ENCODE measurements at places on chromosomes 7 and 10. TPM values are rescaled to one million over a fixed set of nuclear protein-coding genes. Genes with fewer than 3 reads are reported as not detected.
A peak's percentile ranks its signal among the peaks of the same experiment; 100 is the strongest.

GRCh38 chr10:71262027-71262426, 49.7 kb downstream of the UNC5B start:
- H3K27me3 ChIP-seq = peaks cover 1% of the 10 kb centered on the region
- H3K36me3 ChIP-seq = no peaks in the 10 kb centered on the region
- no peak overlapping the region for H3K27ac ChIP-seq
- peaks cover 30% of the 10 kb centered on the region for H3K4me1 ChIP-seq

DNA sequence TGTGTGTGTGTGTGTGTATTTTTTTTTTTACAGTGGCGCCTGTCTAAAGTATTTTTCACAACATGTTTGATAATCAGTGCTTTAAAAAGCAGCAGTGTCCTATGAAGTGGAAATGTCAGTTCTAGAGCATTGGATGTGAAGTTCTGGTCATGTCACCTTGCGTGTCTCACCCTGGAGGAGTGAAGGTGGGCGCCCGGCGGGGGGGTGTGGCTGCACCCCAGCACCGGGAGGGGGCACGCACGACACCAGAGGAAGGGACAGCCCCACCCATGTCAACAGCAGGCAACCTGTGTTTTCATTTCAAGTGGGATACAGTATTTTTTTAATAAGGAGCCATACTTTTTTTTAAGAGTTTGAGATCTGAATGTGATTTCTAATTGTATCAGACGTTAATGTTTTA, 4.5 kb upstream of the AP5Z1 start:
- H3K27ac ChIP-seq = peak overlapping the region; percentile 1
- H3K36me3 ChIP-seq = peaks cover 9% of the 10 kb centered on the region
- peaks cover 11% of the 10 kb centered on the region for H3K4me1 ChIP-seq
- no peak for DNase-seq
- H3K4me3 ChIP-seq = no peak overlapping the region

Gene TRIM74
- not detected for total RNA-seq

Gene ZRANB1
- 13.3 TPM for total RNA-seq

DNA sequence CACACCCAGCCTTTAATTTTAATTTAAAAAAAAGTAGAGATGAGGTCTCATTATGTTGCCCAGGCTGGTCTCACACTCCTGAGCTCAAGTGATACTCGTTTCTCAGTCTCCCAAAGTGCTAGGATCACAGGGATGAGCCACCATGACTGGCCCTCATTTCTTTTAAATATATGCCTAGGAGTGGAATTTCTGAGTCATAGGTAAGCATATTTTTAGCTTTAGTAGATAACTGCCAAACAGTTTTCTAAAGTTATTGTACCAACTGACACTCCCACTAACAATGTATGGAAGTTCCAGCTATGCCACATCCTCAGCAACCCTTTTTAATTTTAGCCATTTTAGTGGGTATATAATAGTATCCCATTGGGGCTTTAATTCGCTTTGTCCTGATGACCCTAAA, 13.8 kb upstream of the PPIF start:
- peaks cover 40% of the 10 kb centered on the region for H3K4me1 ChIP-seq
- peak overlapping the region; percentile 95 for H3K27ac ChIP-seq
- H3K4me3 ChIP-seq = peak overlapping the region; percentile 50
- no peaks in the 10 kb centered on the region for H3K27me3 ChIP-seq
- peak; percentile 90 for DNase-seq

GRCh38 chr7:28748933-28749584, 209.1 kb downstream of the TRIL start:
- peak; percentile 78 for DNase-seq
- H3K4me3 ChIP-seq = no peak overlapping the region
- H3K27ac ChIP-seq = peak overlapping the region; percentile 69
- H3K36me3 ChIP-seq = no peaks in the 10 kb centered on the region
- no peaks in the 10 kb centered on the region for H3K27me3 ChIP-seq

GRCh38 chr10:100710151-100710871, 35.1 kb upstream of the PAX2 start:
- H3K36me3 ChIP-seq = peaks cover 3% of the 10 kb centered on the region
- peaks cover 3% of the 10 kb centered on the region for H3K4me1 ChIP-seq
- H3K4me3 ChIP-seq = no peak overlapping the region

Gene PODXL
- total RNA-seq = 14.6 TPM

Measured in HFFc6 (cell line).